Mammary epithelial cell (primary cell): ENCODE measurements at places on chromosomes 3 and 15.
A peak's percentile ranks its signal among the peaks of the same experiment; 100 is the strongest.

DNA sequence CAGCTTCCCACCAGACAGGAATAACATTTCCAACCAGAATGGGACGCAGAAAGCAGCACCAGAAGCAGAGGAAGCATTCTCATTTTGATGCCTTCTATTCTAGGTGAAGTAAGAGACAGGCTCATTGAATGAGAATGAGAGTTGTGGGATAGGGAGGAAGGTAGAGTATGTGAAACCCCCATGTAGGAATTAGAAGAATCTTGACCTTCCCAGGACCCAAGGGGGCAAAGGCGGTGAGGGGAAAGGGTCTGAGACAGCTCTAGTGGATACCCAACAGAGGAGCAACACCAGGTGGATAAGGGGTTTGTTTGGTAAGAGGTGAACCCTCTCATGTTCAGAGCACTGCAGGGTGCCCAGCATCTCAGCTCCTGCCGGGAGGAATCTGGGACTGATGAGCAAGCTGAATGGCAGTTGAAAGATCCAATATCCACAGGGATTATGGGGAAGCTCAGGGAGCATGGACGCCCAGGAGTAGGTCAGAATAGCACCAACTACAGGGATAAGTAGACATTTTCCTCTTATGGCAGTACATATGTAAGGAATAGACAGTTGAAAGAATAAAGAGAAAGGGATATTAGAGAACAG, 77.0 kb downstream of the PLCL2 start:
- no peak for DNase-seq

DNA sequence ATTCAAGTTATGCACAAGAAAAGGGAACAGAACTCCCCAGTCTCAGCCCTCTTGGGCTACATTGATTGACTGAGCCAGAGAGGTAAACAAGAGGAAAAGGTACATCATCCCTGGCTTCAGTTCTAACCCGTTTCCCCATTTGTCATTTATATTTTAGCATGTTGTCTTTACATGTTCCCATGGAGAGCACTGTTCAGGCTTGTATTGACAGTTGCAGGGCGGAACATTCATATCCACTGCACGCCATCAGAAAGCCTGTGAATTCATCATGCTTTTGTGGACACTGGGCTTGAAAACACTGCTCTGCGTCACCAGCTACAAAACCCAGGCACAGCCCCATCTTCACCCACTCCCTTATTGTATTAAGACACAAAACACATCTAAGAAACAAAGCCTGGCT, 240.9 kb upstream of the EIF1B start:
- DNase-seq = no peak

DNA sequence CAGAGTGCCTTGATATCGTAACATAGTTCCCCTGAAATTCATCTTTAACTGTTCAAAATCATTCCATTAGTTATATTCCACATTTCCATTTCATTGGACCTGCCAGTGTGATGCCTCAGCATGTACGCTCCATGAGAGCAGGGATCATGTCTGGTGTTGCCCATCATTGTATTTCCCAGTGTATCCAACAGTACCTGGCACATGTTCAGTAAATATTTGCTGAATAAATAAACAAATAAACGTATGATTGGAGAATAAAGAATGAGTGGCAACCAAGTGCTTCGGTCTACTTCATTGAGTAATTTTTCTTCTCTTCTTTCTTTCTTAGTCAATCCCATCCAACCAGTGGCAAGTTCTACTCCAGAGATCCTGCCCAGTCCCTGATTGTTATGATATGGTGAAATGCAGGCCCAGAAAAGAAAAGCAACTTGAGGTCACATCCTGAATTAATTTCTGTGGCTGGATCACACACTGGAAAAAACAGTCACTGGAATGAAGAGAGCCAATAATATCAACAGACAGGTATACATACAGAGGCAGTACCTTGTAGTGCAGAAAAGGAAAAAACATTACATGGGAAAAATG, 101.2 kb downstream of the PLCH1 start:
- no peak for DNase-seq

DNA sequence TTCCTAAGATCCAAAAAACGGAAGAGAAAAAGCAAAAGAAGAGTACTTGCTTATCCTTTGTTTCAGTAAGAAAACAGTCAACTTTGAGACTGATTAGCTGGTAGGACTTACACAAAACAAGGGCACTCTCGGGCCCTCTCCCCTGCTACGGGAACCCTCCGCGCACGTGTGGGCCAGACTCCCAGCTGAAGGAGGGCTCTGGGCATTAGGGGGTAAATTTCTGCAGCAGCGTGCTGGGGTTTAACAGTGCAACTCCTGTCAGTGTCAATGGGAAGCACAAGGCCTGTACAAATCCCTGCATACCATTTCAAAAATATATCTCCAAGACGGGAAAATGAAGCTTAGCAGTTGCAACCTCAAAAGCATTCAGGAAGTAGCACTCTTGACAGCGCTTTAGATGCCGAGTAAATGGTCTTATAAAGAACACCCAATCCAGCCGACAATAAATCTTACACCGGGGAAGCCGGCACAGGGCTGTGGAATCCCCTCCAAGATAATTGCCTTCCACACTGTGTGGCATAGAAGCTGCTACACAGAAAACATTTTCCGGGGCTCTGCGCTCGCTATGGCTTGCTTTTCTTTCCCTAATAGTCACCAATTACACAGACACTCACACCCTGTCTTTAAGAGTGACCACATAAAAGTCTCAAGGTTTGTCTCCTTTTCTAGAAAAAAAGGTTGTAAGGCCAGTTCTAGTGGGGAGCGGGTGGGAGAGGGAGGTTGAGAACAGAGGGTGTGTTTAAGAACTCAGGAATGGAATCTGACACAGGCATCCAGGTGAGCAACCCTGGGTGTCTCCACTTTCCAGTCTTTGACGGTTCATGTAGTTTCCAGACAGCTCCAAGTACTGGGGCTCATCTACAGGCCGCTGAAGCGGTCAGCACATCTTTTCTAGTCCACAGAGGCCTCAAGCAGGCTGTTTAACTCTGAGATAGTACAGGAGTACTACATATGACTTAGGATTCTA, 512.7 kb downstream of the FOXP1 start:
- DNase-seq = peak; percentile 47

DNA sequence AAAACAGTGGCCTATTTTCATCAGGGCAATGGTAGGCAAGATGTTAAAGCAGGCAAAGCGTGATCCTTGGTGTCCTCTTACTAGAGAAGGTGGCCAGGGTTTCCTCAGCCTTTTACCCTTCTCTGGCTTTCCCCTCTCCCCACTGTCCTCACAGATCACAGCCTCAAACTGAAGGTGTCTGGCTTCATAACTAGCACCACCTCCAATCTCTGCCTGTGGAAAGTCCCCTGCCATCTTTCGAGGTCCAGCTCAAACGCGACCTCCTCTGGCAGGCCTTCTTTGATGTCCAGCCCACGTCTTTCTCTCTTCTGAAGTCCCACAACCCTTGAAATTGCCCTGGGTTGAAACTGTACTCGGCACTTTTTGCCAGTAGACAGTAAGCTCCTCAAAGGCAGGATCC, 35.9 kb downstream of the CYP19A1 start:
- no peak for DNase-seq

DNA sequence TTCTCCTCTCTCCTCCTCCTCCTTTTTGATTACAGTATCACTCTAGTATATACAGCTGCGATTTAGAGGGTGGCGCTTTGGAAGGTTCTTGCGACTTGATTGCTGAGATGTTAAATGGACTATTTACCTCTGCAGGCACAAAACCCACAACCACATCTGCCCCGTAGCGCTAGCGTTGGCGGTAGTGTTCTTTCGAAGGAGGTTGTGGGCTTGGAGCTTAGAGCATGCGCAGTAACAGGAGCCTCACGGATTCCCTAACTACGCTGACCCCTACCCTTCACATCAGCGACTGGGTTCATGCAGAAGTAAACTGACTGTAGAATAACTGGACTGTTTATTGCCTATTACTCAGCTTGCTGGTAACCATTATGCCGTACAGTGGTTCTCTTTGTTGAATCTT, 58.0 kb downstream of the CGGBP1 start:
- no peak for DNase-seq

DNA sequence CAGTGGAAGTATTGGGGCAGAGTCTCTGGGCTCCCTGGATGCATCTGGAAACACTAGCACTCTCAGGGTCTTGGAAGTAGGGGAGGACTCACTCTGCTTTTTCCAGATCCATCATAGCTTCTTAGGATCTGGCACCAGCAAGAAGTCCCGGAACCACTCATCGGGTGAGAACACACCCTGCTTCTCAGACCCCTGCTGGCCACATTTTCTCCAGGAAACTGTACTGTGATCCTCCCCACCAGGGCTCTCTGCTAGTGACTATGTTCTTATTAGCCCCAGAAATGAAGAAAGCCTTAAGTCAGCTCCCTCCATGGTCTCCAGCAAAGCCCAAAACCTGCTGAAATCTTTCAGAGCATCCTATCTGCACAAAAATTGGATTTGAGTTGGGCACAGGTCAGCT, 197.3 kb upstream of the GADL1 start:
- no peak for DNase-seq

DNA sequence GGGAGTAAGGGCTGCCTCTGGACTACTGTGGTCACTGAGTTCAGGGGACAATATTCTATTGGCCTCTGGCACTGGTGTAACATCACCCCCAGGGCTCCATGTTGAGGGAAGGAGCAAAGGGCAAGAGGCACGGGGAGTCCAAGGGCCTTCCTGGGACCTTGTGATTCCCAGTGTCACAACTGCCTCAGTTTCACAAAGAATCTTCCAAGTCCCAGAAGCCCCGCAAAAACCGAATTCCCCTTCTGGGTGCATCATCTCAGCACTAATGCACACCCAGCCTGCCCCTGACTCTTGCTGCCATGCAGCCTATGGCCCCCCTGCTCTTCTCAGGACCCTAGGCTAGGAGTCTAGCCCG, 5.5 kb downstream of the AMOTL2 start:
- DNase-seq = no peak

DNA sequence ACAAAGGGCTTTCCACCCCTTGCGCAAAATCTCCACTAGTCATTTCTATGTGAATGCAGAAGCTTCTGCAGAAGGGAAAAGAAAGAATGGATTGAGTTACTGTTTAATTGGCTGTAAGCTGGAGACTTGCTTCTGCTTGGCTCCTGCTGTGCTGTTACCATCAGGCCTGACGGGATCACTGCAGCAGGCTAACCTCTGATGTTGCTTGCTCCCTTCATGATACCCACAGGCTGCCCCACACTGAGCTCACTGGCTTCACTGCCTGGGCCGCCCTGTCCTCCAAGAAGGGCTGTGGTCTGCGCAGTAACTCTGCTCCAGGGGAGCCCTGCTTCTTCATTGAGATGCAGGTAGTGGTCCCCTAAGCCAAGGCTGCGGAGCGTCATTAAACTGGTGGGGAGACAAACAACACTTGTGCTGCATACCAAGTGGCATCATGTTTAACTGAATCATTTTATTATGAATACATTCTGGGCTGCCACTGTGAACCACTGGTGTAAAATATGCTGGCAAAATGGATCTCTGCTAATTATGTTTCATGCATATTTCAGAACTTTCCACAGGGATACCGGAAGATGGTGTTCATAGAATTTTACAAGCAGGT, 78.6 kb downstream of the WDR49 start:
- no peak for DNase-seq
